ENCODE measurements at places on chromosomes 1 and 21. TPM values are rescaled to one million over a fixed set of nuclear protein-coding genes. Genes with fewer than 3 reads are reported as not detected.
A peak's percentile ranks its signal among the peaks of the same experiment; 100 is the strongest.

DNA sequence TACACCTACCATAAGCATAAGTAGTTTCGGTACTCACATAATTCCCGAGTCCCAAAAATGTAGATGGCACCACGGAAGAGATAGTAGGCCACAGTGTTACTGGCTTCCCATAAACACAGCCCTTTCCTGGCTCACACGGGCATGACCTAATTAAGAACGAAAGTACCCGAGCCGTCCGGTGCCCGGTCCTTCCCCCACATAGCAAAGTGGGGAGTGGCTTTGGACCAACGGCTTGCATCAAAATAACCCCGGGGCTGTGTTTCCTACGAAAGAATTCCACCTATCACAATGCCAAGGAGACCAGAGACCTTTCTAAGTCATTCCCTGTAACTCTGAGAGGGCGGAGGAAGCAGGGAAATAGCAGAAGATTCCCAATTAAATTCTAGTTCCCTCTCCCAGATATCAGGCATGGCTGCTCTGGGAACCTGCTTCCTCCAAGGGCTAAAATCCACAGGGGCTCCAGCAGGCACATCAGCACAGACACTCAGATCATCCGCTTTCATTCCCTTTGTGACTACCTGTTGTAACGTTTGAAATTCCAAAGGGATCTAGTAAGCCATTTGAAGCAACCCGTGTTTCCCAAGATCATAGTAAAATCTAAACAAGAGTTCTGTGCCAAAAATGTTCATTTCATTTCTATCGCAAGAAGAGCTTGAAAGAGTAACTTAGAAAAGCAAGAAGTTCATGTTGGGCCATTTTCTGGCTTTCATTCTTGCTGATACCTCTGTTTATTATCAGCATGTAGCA lies at the start of gene TMPRSS3:
TSS of gene TMPRSS3 (minus strand) at position 148 of the 747 bp plus-strand sequence. CDS start 635 bp downstream, outside the sequence.
- peak; percentile 48 for DNase-seq

The GORAB gene
- 19.1 TPM for polyA plus RNA-seq

- no peak for DNase-seq
Observed at GRCh38 chr1:202134645-202135172, 9.8 kb downstream of the ARL8A start.

The CAMK1G gene
- 5.1 TPM for polyA plus RNA-seq

The ISG15 gene
- 15.5 TPM for polyA plus RNA-seq

GRCh38 chr21:25496825-25497482 lies 110.3 kb downstream of the MRPL39 start:
- no peak for DNase-seq

GRCh38 chr1:27868932-27869718 lies 3.2 kb upstream of the THEMIS2 start:
- DNase-seq = no peak

- DNase-seq = no peak
Observed at GRCh38 chr1:116256286-116256649, 116.8 kb upstream of the ATP1A1 start.

DNA sequence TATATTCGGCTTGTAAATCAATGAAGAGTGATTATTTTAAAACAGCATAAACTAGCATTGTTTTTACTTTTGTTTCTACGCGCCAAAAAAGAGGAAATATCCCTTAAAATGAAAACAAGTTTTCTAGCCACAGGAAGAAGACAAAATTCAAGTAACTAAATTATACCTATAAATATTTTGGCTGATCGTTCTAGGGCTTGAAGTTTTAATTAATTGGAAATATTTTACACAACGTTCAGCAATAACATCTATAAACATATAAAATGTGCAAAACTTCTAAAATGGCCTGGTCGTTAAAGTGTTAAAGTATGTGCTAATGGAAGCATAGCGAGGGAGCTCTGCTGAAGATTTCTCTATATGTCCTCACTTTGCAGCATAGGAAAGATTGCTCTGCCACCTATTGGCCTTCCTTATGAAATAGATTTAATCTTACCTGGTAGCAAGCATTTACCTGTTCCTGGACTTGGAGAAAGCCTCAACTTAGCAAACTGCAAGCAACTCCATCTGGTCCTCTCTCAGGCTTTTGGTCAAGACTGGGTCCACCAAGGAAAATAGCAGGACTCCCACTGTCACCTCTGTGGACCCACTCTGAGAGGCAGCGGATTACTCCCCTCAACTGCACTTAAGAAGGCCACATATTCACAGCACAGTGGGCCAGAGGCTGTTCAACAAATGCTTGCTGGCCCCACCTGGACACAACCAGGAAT lies 351.3 kb upstream of the RUNX1 start:
- peak; percentile 54 for DNase-seq

The MYBPH gene
- 0.23 TPM for polyA plus RNA-seq

DNA sequence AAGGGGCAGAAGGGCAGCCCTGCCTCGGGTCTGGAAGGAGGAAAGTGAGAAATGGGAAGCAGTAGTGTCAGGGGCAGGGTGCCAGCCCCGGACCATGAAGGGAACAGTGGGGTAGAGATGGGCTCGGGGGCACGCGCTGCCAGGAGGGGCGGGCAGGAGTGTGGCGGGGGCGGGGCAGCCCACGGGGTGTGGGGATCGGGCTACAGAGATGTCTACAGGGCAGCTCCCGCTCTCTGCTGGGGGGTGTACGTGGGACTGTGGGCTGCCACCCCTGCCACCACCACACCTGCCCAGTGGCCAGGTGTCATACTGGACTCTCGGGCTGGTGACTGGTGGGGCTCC lies 7.4 kb downstream of the ARHGEF16 start:
- no peak for DNase-seq

- DNase-seq = no peak
Observed at GRCh38 chr1:87696483-87696882, 367.8 kb downstream of the LMO4 start.

Data from renal cortex interstitium (tissue), 15 donors.